ENCODE measurements at places on chromosomes 7 and 10.

DNA sequence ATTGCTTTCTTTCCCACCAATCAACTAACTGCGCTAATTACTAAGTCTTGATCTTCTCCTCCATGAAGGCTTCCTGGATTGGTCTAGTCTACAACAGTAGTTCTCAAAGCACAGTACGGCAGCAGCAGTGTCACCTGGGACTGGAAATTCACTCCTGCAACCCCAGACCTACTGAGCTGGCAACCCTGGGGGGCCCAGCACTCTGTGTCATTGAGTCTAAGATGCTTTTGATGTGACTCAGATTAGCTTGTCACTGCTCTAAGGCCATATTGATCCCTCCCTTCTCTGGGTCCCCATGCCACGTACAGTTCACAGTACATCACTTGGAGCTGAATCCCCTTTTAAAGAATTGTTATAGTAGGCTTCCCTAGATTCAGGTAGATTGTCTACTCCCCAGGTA, 65.7 kb upstream of the KMT2C start:
- no peak for DNase-seq

- DNase-seq: no peak
Measured at GRCh38 chr7:26346611-26347203, 55.0 kb downstream of the SNX10 start.

GRCh38 chr7:54802114-54802513, 43.1 kb upstream of the SEC61G start:
- no peak for DNase-seq

DNA sequence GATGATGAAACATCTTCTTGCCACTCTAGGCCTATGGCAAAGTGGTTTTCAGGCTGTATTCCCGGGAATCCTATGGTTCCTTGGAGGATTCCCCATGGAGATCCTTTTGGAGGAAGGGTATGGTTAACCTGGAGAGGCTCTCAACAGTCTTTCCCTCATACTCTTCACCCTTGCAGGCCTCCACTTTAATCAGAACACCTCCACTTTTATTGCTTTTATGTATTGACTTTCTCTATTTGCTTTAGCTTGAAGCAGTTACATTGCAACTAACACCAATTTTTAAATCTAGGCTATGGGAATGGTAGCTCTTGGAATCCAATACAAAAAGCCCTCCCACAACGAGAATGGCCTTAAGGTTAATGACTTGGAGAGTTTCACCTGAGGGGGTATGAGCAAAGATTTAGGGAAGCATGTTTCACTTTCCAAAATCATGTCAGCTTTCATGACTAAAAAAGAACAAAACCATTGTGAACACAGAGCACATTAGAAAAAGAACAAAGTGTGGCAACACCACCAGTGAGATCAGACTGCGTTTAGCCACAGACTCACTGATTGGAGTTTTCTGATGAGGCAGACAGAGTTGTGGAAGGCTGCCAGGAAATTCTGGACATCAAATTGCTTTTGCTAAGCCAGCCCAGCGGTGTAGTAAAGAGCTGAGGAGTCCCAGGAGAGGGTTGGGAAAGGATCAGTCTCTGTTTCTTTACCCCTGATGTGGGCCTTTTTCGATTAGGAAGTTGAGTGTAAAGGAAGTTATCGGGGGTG, 130.4 kb upstream of the BMPER start:
- DNase-seq: no peak

GRCh38 chr10:85413570-85413969, 953.0 kb downstream of the GRID1 start:
- no peak for DNase-seq

DNA sequence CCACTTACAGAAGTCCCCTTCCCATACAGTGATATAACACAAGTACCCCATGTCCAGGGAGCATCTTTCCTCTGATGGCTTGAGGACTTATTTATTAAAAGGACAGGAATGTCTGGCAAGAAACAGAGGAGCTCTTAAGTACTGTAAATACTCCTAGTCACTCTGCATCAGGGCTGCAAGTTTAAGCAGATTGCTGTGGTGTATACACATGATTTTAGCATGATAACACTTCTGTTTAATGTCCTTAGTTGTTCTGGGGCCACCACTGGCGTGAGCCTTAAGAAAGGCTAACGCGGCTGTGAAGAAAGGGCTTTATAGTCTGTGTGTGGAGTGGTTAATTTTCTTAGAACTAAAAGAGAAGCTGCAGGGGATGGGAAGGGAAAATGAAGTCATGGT, 65.7 kb downstream of the GBF1 start:
- DNase-seq: no peak

GRCh38 chr7:99001482-99002147, 123.3 kb downstream of the TRRAP start:
- no peak for DNase-seq

GRCh38 chr10:94224656-94225055, 138.1 kb downstream of the NOC3L start:
- DNase-seq: no peak

DNA sequence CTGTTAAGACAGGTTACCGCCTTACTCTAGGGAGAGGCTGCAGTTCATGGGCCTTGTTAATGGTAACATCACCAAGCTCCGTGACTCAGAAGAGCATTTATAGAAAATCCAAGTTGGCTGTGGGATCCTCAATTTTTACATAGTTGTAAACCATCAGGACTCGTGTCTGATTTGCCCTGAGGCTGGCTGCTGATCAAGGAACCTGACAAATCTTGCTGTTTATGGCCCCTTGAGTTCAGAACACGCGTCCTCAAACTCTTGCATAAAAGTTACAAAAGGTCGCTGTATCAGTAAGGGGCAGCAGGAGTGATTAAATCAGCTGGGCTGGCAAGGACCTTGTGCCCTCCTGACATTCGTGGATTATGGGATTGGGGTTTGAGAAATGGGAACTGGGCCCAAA, 4.6 kb downstream of the SLC13A4 start:
- no peak for DNase-seq

DNA sequence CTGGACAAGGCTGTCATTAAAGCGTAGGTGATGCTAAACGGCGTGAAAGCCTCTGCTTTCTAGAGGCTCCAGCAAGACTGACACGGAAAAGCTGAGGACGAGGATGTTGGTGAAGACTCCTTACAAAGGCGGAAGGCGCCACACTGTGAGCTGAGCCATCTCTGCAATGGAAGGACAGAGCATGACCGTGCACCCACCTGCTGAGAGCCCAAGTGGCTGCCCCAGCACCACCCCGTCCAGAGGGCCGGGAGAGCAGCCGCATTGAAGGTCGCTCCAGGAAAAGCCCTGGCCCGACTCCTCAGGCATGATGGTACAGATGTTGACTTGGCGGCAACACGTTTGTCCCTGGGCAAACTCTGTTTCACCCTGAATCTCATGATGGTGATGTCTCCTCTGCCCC, 492.7 kb downstream of the DNAJB6 start:
- no peak for DNase-seq

DNA sequence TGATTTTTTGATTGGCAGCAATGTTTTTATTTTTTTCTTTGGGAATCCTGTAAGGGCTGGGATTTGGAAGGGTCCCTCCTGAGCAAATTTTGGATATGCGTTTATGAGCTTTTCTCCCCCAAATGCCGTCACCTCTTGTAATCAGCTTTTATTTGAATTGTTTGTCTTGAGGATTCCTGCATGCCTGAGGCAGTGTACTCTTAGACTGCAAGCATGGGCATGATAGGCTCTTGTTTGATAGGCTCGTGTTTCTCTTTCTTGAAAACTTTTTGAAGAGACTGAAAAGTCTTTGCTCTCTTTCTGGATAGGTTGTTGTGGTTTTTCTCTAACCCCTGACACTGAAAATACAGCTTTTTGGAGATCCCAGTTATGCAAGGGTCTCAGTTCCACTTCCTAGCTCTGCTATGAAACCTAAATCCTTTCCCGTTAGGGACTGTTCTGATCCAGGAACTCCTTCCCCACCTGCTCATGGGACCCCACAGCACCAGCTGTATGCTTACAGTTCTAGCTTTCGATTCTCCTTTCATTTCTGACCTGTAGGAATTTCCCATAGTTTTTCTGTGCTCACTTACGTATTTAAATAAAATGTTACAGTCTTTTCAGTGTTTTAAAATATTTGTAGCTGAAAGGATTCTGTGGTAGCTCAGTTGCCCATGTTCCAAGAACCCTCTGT, 17.2 kb downstream of the TSPAN13 start:
- DNase-seq: no peak

- DNase-seq: no peak
Measured at GRCh38 chr10:77789861-77790260, 136.7 kb downstream of the DLG5 start.

GRCh38 chr10:115879372-115880089, 393.5 kb downstream of the GFRA1 start:
- DNase-seq: no peak

DNA sequence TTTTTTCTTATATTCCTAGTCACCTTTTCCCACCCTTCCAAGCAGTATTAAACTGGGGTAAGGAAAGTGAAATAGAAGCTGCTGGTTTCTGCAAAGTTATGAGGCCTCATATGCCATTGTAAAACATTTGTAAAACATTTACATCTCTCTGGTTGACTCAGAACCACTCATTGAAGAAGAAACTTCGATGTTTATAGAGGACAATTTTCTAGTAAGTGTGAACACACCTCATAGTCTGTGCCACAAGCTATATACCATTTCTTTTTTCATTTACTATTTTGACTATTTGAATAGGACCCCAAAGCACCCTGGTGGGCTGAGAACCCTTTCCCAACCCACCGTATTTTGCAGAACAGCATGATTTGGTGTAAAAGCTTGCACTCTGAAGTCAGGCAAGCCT, 12.9 kb upstream of the ITGB1 start:
- DNase-seq: no peak

DNA sequence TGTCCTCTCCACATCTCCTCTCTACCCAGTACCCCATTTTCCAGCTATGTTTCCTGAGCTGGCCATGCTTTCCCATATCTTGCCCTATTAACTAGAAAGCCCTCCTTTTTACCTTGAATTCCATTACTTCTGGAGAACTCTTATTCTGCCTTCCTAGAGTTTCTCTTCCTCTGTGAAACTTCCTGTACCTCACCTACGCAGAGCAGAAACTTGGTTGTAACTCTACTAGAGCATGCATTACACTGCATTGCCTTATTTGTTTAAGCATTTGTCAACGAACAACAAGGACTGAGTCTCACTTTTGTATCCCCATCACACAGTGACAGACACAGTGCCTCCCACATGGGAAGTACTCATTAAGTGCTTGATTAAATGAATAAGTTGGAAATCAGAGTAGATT, 36.4 kb downstream of the VCL start:
- DNase-seq: no peak

- no peak for DNase-seq
Measured at GRCh38 chr10:21272643-21273399, 252.7 kb downstream of the SKIDA1 start.

GRCh38 chr7:27997188-27997707, 183.3 kb downstream of the JAZF1 start:
- no peak for DNase-seq

DNA sequence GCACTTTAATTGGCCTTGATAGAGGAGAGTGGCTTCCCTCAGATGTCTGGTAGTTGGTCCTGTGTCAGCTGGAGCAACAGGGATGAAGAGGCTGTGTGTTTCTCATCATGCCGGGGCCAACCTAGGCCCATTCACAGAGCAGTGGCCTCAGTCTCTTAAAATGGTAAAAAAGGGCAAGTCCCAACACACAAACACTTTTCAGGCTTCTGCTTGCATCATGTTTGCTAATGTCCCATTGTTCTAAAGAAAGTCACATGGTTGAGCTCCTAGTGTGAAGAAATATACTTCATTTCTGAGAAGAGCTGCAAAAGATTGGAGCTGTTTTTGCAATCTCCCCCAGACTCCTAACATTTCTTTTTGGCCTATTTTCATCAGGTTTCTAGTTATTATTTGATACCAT, 40.6 kb upstream of the RBAK start:
- DNase-seq: no peak

- no peak for DNase-seq
Measured at GRCh38 chr7:133053321-133053891, 28.5 kb downstream of the CHCHD3 start.

DNA sequence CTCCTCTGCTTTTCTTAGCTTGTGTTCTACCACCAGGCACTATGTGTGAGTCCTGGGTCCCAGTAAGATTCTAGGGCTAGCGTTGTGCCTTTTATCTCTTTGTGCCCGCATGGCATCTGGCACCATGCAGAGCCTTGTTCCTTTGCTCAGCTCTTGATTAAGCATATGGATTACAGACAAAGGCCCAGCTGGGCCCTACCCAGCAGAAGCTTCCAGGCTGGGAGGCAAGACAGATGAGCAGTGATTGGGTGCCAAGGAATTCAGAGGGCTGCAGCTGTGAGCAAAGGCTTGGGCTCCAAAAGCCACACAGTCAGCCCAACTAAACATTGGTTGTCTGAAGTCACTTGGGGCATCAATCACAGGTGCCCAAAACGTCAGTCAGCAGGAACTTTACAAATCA, 2.0 kb downstream of the ACSM6 start:
- no peak for DNase-seq

- DNase-seq: no peak
Measured at GRCh38 chr10:3330663-3331062, 158.1 kb upstream of the PITRM1 start.

DNA sequence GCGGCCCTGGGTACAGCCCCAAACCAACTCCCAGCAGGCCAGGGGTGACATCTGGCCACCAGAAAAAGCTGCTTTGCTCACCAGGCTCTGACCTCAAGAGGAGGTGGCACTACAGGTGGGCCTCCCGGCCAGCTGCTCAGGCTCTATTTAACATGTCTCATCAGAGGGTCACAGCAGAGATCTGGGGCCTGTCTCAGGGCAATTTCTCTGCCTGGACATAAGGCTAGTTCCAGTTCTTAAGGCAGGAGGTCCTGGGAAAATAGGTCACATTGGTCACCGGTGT, 88.6 kb downstream of the GFRA1 start:
- no peak for DNase-seq

DNA sequence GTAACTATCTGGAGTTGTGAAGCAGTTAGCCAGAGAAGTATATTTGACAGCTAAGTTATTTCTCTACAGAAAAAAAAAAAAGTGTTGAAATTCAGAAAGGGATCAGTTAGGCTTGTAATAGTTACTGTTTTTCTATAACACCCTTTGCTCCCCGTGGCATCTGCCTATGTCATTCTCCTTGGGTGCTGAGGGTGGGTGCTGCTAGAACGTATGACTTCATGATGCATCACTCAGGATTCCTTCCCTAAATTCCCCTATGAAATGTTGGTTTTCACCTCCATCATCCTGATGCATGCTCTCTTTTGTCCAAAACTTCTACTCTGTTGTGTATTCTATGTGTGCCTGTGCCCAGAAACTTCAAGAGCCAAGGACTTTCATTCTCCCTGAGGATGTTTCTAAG, 536.4 kb downstream of the GRM8 start:
- DNase-seq: no peak

DNA sequence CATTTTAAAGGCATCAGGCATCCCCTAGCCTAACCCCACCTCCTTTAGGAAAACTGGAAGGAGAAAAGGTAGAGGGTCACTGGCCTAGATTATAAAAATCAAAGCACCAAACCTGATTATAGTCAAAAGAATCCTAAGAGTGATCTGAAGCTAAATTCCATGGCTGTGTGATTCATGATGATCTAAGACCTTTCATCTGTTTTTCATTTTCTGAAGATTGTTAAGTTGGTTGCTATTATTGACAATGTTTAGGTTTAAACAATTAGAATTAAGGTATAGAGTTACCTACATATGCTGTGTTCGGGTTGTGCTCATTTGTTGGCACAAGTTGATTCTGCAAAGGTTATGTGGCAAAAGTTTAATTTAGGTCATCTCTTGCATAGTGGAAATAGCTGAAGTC, 148.7 kb downstream of the BICC1 start:
- no peak for DNase-seq

GRCh38 chr7:98091061-98091460, 15.6 kb upstream of the LMTK2 start:
- DNase-seq: no peak

Data from T-helper 22 cell (primary cell).